ENCODE measurements at places on chromosomes 6 and 20.

DNA sequence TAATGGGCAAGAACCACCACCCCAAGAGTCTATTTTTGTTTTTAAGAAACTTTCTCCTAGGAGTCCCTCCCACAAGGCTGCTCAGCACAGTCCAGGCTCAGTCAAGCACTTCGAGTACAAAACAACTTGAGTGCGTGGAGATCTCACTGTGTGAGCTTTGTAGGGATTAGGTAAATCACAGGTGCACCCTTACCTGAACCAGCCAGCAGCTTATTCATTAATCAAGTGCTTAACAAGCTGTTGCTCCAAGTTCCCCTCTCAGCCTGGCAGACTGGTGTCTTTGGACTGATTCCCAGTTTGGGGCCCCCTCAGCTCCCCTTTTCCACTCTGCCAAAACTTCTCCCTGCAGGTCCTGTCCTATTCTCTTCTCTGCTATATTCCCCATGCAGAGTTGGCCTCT, 133.1 kb downstream of the LY86 start:
- no peak for DNase-seq

- DNase-seq, result no peak
These were observed 5.0 kb upstream of the HSPA12B start for GRCh38 chr20:3727401-3728021.

DNA sequence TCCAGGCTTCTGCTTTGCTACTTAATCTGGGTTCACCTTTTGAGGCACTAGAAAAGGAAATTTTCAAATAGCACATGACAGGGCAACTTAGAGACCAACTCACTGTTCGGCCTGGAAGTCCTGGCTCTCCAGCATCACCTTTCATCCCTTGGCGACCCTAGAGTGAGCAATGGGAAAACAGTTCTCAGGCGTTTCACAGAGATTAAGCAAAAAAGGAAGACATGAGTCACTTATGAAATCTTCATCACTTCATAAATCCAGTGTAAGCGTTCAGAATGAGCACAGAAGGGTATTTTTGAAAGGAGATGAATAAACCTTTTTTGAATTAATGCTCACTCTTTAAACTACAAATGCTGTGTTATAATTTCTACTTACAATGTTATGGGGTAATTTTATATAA, 104.0 kb downstream of the COL12A1 start:
- DNase-seq, result no peak

DNA sequence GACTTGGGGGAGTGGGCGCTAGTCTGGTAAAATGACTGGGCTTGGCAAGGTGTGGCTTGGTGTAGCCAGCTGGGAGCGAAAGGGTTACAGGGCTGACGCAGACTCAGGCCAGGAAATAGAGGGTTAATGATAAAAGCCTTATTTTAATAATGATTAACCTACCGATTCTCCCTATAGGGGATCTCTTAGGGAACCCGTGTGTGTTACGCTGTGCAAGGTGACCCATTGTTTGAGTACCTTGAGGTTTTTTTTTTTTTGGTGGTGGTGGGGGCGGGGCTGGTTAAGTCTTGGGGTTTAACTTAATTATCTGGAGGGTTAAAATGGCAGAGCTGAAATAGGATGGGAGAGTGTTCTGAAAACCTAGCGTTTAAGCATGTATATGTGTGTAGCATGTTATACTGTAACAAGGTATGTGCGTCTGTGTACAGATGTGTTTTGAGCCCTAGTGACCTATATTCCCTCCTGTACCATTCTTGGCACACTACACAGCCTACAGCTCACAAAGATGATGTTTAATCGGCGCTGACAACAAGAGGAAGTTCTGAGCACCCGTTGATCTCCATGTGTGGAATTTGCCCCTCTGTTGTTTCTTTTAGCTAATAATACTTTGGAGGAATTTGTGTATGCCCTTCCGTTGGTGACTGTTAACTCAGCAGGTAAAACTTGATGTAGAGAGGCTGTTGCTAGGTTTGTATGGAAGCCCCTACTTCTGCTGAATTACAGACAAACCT, 1.3 kb downstream of the CARMIL1 start:
- no peak for DNase-seq
